ENCODE measurements at places on chromosomes 11 and 22.

DNA sequence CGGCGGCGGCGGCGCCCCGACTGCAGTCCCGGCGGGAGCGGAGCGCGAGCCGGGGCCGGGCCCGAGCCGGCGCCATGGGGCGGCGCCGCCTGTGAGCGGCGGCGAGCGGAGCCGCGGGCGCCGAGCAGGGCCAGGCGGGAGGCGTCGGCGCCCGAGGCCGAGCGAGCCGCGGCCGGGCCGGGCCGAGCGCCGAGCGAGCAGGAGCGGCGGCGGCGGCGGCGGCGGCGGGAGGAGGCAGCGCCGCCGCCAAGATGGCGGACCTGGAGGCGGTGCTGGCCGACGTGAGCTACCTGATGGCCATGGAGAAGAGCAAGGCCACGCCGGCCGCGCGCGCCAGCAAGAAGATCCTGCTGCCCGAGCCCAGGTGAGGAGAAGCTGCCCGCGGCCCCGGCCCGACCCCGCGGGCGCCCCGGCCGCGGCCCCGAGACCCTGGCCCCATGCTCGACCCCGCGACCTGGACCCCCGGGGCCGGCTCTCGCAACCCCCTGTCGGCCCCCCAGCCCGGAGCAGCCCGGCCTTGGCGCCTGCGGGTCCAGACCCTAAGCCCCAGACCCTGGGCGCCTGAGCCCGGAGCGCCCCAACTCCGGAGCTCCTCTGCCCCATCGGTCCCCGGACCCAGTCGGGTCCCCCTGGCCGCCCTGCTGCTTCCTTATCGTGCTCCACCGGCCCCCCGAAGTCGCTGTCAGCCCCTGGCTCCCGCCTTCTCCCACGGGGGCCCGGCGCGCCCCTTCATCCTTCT lies at the start of gene GRK2:
Gene GRK2, plus strand, starts transcription at position 25 of the 739 bp plus-strand sequence. Its CDS starts 227 bp downstream, at position 252.
- peak; percentile 67 for DNase-seq

GRCh38 chr11:1257916-1258315 lies 35.0 kb downstream of the MUC5B start:
- DNase-seq: no peak

DNA sequence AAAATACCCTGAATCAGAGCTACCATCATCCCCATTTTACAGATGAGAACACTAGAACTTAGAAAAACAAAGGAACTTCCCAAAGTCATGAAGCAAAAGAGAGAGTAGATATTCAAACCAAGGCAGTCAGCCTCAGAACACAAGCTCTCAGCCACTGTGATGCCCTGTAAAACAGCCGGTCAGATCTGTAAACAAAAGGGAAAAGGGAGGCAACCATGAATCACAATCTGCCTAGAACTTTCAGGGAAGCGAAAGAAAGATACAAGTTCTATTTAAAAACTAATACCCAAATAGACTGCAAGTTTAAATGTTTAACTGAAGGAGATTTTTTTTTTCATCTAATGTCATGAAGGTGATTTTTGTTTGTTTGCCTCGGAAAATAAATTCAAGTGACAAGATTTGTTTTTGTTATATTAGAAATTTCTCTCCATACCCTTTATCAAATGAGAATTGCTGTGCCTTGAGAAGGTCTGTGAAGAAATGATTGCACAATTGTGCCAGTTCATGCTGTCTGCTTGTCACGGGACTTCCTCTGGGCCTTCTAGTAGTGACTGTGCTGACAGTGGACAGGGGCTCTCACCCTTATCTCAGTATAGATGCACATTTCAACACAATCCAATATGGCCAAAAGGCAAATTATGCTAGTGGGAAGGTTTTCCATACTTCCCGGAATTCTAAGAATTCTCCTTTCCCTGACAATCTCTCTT lies 11.7 kb downstream of the SAA1 start:
- no peak for DNase-seq

DNA sequence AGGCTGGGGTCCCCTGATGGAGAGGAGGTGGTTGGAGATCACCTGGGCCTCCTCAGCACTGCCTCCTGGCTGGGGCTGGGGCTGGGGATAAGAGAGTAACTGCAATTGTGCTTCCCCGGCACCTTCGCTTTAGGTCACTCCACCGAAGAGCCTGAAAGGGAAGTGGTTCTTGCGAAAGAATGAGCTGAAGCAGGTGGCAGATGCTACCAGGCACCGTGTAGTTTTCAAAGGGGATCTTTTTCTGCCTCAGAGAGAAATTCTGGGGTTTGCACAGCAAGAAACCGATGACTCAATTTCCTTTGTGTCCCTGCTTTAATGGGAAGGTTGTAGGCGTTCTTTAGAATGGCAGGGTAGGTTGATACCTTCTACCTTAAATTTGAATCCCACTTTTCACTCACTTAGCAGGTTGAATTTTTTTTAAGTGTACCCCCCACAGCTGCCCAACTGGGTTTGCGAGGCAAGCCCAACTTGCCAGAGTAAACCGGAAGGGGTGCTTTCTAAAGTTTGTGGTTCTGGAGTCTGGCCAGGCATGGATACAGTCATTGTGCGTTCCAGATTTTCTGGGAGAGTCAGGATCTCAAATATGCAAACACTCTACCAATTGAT lies 5.3 kb downstream of the CD44 start:
- DNase-seq: no peak

DNA sequence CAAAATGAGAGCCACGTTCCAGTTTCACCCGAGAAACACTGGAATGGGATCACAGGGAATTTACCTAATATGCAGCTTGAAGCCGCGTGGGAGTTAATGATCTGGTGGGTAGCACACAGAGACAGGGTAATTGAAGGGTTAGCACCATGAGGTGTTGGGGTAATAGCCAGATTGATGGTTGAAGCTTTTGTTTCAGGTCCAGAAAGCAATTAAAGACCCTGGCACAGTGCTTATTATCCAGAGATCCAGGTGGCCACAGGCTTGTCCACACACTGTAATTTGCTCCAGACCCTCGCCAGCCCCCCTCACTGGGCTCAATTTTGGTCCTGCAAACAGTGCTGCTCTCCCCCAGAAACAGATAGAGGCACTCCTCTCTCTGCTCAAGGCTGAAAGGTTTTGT lies 282.5 kb upstream of the ISX start:
- DNase-seq: no peak

- peak; percentile 60 for DNase-seq
Observed at GRCh38 chr22:19713650-19714311, 522 bp upstream of the SEPTIN5 start.

DNA sequence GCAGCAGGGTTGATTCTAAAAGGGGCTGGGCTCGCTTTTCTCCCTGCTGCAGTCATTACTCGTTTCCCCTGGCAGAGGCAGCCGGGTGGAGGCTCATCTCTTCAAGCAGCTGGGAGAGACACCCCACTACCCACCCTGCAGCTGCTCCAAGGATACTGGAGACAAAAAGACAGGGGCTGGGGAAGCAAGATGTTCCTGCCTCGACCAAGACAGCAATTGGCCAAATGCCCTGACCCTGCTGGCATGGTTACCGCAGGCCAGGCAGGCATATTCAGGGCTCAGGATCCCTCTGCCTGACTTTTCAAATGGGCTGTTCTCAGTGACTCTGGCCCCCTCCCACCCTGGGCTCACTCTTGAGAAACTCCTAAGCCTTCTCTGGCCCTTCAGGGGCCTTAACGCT lies 6.8 kb upstream of the RGL4 start:
- DNase-seq: no peak

DNA sequence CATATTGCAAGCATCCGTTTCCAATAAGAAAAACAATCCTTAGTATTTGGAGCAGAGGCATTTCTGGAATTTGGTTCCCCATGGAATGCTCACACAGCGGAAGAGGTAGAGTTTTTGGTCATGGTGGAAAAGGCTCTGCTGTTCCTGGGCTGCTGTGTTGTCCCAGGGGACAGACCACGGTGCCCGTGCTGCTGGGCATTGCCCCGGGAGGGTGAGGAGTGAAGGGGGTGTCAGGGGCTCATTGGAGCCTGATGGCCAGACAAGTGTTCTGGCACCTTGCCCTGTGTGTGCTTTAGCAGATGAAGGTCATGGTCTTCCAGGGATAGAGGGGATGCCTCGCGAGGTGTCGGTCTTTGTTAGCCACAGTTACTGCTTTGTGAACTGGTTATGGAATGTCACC lies 61.2 kb downstream of the MPPED1 start:
- DNase-seq: no peak

DNA sequence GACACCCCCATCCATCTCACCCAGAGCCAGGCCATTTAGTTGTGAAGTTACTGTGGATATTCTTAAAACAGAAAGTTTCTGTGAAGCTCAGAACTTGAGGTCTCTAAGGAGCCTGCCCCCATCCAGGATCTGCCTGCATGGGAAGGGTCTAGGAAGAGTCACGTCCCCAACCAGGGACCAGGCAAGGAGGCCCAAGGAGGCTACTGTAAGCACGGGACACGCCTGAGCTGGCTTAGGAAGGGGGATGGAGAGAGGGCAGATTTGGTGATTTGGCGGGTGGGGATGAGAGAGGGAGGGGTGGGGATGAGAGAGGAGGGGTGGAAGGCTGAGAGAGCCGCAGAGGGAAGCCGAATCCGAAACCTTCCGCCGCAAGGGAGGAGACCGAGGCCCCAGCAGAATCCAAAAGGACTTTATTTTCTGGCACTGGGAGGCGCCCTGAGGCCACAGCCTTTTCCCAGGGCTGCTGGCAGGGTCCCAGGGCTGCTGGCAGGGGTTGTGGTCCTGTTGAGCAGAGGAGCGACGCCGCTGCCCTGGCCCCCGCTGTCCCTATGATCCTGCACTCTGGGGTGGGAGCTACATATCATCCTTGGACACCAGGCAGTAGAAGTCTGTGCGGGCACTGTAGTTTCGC lies 9.4 kb downstream of the SIGIRR start:
- no peak for DNase-seq

DNA sequence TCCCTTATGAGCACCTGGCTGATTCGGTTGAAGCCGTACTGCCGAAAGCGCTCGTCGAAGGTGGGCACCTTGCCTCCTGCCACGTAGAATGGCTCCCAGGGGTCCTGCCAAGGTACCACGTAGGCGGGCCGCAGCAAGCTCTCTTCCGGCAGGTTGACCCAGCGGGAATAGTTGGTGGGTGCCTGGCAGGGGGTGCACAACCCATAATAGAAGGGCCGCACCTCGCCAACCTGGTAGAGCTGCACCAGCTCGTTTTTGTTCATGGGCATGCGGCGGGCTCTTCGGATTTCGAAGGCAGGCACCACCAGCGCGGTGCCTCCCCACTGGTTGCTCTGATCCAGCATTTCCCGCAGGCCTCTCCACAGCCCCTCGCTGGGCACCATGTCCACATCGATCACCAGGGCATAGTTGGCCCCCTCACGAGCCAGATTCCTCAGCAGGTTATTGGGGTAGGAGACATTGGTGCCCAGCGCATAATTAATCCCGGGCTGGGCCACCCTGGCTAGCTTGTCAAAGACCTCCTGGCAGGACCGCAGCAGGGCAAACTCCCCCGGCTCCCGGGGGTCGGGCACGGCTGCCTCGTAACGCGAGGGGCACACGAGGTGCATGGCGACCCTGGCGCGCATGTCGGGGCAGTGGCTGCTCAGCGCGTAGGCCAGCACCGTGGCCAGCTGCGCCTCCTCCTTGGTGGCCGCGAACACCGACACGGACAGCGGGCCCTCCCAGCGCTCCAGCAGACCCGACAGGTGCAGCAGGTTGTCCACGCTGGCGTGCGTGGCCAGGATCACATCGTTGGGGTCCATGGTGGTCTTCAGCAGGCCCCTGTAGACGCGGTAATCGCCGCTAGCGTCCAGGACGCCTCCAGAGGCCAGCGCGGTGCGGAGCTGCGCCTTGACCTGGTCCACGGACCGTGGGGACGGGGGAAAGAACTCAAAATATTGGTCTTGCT lies 679 bp downstream of the B4GAT1 start:
- DNase-seq: no peak

DNA sequence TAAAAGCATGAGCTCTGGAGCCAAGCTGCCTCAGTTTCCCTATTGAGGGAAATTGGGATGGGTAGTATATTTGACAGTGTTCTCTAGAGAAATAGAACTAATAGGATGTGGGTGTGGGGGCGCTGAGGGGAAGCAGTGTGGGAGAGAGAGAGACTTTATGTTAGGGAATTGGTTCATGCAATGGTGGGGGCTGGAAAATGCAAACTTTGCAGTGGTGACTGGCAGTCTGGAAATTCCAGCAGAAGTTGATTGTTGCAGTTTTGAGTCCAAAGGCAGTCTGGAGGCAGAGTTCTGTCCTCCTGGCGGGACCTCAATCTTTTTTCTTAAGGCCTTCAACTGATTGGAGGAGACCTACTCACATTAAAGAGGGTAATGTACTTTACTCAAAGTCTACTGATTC lies 59.4 kb upstream of the SYT13 start:
- no peak for DNase-seq

- DNase-seq: no peak
Observed at GRCh38 chr22:35987487-35987886, 41.1 kb downstream of the RBFOX2 start.

DNA sequence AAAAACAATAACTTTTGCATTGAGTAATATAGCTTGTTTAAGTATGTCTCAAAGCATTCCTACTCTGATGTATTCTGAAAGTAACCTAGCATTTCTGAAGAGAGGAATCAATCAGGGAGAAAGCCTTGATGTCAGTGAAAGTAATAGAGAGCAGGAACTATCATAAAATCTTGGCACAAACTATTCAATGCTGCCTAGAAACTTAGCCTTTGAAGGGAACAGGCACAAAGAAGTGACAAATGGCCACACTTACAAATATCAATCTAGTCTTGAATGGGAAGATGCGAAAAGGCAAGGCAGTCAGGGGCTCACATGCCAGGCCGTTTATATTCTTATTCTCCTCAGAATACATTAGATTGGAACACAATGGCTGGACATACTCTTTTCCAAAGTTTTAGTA lies 576.5 kb upstream of the ANO3 start:
- no peak for DNase-seq

DNA sequence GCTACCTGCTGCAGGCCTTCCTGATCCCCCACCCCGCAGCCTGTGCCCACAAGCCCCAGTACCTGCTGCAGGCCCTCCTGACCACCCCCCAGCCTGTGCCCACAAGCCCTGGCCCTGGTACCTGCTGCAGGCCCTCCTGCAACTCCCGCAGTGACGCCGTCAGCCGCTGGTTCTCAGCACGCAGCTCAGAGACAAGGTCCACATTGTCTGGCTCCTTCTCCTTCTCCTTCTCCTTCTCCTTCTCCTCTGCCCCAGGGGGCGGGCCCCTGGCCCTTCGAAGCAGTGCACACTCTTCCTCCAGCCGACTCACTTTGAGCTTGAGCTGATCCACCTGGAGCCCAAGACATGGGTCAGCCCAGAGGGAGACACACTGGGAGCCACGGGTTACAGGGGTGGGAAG lies 9.1 kb downstream of the CARD10 start:
- DNase-seq: no peak

DNA sequence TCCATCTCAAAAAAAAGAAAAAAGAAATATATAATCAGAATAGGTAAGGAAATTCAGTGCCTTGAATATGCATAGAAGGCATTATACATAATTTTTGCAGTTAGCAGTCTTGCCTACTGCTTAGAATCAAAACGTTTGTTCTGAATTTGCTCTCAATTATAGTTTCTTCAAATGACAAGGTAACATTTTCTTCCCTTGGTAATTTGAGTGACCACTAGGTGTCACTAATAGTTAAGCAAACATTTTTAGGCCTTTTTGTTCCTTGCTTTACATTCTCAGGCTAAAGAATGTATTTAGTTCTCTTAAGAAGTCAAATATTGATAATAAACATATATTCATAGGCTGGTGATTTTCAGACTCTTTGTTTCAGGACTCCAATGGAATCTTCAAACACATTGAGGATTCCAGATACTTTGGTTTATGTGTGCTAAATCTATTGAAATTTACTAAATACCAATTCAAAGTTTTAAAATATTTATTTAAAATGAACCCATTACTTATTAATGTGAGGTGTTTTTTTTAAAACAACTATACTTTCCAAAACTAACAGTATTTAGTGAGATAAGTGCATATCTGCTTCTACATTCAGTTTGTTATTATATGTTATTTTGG lies 55.0 kb upstream of the DEPDC7 start:
- peak; percentile 78 for DNase-seq

GRCh38 chr11:10309163-10310093 lies 4.6 kb downstream of the ADM start:
- DNase-seq: peak; percentile 32
